ENCODE measurements at places on chromosomes 2 and 18.

DNA sequence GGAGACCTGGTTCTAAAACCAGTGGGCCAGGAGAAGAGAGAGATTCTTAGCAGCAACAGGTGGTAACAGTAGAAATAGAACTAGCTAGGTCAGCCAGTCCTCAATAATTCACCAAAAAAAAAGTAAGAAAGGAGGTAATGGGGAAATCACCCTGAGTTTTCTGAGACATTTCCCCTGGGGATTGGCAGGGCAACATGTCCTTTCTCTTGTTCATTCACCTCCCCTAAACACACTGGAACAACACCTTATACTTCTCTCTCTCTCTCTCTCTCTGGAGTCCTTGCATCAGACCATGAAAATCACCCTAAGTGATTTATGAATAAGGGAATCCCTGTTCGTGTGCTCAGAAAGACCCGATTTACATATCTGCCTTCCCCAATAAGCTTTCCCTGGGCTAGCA, 64.8 kb downstream of the COX7A2L start:
- DNase-seq: no peak

DNA sequence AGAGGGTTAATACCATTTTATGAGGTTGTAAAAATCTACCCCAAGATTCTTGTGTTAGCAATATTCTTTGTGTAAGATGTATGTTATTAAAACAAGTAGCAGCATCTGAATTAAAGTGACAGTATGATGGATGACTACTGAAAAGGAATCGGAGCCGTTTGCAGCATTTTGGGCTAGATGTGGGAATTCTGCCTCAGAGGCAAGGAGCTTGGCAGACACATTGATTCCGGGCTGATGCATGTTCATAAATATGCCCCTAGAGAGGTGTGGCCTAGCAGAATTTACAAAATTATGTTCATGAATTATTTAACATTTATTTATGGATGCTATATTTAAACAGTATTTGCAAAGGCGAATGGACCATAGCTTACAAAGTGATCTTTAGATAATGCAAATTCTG, 389.0 kb upstream of the ETAA1 start:
- DNase-seq: no peak

- DNase-seq: no peak
Measured at GRCh38 chr2:262117-262516, 1.7 kb downstream of the SH3YL1 start.

DNA sequence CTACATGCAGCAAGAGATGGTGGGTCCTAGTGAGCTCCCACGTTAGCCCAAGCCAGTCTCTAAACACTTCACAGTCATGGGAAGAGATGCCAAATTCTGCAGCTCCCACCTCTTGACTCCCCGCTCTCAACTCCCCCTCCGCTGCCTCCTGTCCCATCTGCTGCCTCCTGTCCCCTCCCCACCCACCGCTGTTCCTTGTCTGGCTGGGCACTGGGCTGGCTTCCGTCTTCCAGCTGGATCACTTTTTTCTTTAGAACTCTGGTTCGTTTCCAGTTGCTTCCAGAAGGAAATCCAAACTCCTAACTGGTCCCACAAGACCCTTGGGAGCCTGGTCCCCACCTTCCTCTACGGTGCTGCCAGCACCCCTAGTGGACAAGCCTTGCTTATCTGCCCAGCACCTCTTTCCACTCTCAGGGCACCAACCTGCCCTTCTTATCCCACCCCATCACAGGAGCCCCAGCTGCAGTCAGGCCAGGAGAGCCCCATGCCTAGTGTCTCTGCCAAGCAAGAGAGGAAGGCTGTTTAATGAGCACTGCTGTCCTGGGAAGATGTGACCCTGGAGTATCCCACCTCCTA, 12.1 kb upstream of the TWIST2 start:
- DNase-seq: no peak

DNA sequence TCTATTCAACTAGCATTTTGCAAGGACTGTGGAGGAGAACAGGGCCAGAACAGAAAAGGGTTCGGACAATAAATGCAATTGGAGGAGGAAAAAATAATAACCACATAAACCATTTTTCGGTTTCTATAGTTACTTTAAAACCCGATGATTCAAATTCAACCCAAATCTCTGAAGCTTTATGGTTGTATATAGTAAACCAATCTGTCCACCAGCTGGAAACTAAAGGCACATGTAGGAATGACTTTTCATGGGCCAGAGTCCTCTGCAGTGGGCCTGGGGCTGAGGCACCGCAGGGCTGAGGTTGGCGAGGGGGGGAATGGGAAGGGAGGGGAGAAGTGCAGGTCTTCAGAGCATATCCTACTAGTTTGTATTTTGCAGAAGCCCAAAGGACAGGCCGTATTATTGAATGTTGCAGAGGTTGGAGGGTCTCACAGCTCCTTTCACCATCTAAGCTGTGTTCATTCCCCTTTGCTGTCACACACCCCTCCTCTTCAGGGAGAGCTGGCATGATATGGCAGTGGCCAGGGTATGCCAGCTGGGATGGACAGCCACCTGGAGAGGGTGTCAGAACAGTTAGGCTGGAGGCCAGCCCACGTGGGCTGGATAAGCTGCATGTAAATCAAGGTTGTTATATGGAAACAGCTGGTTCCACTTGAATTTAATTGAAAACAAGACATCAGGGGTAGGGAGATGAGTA, 267.1 kb downstream of the PRKCE start:
- no peak for DNase-seq

- no peak for DNase-seq
Measured at GRCh38 chr2:240994171-240994896, 4.1 kb upstream of the SNED1 start.

DNA sequence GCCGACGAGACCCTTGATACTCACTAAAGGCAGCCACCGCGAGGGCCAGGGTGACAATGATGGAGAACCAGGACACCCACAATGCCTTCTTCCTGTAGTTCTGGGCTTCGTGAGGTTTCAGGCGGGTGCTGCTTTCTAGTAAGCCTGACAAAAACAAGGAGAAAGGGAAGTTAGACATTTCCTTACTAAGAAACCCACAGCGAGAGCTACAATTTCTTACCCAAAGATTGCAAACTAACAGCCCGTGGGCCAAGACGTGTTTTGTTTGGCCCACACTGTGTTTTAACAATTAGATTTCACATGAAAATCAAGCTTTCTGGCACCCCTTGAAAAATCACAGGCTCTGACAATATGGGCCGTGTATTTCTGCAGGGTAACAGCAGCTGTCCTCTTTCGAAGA, 5.6 kb downstream of the TMEM163 start:
- DNase-seq: no peak

DNA sequence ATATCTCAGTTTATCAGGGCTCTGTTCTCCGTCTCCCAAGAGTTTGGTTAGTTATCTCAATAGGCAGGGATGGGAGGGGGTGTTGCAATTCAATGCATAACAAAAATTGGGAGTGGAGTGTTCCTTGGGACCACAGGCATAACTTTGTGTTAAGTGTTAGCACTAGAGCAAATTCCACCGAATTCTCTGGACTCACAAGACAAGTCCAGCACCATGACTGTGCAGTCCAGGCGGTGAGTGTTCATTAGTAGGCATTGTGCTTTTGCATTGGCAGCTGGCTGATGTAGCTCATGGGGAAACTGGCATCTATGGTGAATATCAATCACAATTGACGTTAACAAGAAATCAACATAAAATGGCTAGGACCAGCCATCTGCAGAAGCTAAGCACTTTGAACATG, 79.0 kb upstream of the CABLES1 start:
- no peak for DNase-seq

GRCh38 chr2:138116456-138116855, 152.2 kb downstream of the HNMT start:
- no peak for DNase-seq

- DNase-seq: no peak
Measured at GRCh38 chr2:148882051-148882450, 7.0 kb downstream of the KIF5C start.

GRCh38 chr18:31046916-31047315, 4.4 kb upstream of the DSC3 start:
- no peak for DNase-seq

DNA sequence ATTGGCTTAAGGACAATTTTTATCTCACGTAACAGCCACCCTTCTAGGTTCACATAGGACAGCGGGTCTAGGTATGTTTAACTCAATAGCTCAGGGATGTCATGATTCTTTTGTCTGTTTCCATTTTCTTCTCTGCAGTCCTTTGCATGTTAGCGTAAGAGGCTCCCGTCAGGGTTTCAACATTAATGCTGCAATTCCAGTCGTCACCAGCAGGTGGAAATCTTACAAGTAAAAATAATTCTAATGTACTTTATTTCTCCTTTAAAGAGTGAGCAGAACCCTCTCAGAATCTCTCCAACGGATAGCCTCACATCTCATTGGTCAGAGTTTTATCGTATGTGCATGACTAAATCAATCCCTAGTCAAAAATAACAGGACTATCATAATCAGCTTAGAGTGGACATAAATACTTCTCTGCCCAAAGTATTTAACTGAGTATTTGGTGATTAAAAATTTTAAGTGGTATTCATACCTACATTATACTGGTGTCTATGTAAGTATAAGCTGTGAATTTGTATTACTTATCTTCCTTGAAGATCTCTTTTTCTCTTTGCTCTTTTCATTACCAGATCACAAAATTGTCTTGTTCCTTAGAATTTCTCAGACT, 487.2 kb upstream of the GCFC2 start:
- DNase-seq: peak; percentile 20

GRCh38 chr18:72993250-72993649, 125.5 kb upstream of the NETO1 start:
- no peak for DNase-seq

- no peak for DNase-seq
Measured at GRCh38 chr2:10012963-10013461, 30.3 kb upstream of the KLF11 start.

DNA sequence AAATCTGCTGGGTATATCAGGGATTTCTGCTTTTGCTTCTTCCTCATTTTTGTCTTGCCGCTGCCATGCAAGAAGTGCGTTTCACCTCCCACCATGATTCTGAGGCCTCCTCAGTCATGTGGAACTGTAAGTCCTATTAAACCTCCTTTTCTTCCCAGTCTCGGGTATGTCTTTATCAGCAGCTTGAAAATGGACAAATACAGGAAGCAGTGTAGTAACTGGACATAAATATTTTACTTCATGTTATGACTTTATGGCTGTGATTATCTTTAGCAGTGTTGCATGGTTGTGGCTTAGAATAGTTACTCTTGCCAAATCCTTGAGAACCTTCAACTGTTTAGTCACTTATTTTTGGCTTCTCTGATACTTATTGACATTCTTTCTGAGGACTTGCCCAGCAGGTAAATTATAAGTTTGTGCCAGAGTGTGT, 66.2 kb upstream of the DLX2 start:
- DNase-seq: no peak

GRCh38 chr2:96198921-96199320, 9.7 kb downstream of the STARD7 start:
- no peak for DNase-seq

DNA sequence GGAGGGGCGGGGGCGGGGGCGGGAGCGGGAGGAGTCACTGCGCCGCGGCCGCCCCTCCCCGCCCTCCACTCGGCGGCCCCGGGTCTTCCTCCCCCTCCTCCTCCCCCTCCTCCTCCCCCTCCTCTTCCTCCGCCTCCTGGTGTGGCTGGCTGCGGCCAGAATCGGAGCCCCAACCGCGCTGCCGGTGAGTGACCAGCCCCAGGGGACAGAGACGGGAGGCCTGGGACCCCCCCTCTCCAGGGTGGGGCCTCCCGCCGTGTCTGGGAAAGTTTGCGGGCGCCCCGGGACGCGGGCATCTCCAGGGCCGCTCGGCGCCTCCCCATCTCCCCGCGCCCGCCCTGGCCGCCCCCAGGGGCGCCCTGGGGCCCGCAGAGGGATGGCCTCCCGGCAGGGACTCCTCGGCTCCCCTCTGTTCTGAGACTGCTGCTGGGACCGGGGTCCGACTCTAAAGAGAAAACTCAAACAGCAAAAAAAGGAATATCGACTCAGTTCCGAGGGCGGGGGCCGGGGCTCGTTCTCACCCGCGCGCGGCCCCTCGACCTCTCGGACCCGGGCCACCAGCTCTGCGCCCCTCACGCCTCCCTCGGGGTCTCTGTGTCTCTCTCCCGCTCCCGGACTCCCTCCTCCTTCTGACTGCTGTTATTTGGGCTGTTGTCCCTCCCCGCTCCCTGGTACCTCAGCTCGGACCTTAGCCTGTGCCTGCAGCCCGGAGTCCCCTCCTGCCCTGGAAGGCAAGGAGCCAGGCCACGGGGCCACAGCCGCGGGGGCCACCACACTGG, at the start of gene STON1:
Gene STON1 (plus strand): TSS at position 122 of the 779 bp plus-strand sequence. CDS start 50,480 bp downstream, outside the sequence.
- DNase-seq: no peak

- no peak for DNase-seq
Measured at GRCh38 chr2:133787651-133788050, 219.4 kb upstream of the NCKAP5 start.

- no peak for DNase-seq
Measured at GRCh38 chr2:44470151-44470550, 108.4 kb downstream of the CAMKMT start.
